ENCODE measurements at places on chromosomes 1 and 21.

DNA sequence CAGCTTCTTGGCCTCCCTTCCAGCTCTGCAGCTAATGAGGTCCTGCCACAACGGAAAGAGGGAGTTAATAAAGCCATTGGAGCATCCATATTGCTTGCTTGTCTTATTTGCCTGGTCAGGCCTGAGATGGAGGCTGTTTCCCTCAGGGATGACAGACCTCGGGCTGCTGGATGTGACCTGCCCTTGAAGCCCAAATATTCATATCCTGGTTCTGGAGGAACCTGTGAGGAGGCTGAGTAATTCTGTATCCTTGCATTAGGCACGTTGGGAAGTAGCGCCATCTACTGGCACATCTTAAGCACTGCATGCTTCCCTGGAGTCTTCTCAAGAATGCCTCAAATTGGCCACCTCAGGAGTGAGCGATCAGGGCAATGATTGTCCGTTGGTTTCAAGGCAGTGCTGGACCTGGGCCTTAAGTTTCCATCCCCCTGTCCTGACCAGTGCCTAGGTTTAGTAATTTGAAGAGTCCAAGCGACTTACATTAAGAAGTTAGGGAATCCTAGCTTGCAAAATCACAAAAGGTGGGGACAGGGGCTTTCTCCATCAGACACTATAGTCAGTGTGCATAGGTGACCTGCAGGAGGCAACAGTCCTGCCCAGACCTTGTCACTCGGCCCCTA, 13.8 kb upstream of the NASP start:
- DNase-seq = no peak

- DNase-seq = no peak
These were observed 267.0 kb downstream of the KCTD3 start for GRCh38 chr1:215833941-215834729.

DNA sequence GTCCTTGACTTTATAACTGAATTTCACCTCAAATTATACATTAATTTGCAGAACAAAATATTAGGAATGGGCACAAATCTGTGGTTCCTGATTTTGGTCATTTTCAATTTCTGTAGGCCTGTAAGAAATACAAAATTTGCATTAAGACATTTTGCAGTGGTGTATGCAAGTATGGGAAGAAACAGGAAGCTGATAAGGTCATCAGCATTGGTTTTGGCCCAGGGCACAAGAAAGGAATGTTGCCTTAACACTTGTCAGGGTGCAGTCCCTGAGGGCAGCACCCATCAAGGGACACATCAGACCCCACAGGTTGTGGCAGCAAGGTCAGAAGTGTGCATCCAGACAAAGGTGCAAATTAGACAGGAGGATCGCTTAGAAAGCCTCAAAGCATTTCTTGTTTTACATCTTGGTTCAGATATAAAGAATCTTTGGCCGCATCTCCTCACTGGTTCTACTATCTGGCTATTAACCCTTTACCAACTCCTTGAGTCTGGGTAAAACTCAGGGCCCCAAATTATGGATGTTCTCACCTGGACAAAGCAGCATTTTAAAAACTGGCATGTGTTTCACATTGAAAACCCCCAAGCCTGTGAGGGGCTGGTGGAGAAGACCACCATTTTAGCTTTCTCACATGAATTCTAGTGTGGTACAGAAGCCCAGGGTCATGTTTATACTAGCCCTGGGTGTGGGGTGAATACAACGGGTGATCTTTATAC, 182.4 kb downstream of the CDC7 start:
- no peak for DNase-seq

DNA sequence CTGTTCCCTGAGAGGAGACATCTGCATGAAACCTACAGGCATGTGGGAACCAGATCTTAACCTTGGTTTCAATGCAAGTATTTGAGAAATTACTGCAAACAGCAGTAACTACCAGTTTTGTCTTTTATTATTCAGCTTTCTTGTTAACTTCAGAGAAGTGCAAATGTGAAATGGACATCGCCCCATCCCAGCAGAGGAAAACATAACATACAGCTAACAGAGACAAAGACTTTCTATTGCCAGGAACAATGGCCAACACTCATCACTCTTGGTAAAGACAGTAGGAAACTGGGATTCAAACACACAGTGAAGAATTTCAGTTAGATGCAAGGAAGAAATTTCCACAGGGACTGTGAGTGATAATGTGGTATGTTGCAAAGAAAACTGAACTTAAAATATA, 115.1 kb downstream of the SLC30A10 start:
- no peak for DNase-seq

DNA sequence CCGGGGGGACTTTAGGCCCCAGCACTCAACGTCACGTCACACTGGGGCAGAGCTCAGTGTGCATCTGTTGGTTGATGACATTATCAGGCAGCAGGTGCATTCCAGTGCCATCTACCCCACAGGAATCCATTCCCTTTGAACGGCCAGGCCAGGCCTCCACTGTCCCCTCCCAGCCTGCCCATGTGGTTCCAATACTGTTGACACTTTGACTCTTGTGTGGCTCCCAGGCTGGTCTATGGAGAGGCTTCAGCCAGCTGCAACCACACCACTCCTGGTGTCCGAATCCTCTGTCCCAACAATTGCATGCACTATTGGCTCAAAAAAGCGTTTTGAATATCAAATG, 92.0 kb upstream of the SIM2 start:
- DNase-seq = no peak

- DNase-seq = no peak
These were observed 14.9 kb upstream of the CYB5R1 start for GRCh38 chr1:202981939-202982338.

GRCh38 chr1:25765923-25766589, 33.9 kb upstream of the SELENON start:
- no peak for DNase-seq

DNA sequence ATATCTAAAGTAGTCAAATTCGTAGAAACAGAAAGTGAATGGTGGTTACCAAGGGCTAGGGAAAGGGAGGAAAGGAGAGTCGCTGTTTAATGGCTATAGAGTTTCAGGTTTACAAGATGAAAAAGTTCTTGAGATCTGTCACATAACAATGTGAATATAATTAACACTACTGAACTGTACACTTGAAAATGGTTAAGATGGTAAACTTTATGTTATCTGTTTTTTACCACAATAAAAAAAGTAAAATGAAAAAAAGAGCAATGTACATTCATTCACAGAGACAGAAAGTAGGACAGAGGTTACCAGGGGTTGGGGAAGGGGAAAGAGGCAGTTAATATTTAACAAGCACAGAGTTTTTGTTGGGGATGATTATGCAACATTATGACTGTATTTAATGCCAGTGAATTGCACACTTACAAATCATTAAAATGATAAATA, 53.3 kb upstream of the SEC16B start:
- DNase-seq = no peak

DNA sequence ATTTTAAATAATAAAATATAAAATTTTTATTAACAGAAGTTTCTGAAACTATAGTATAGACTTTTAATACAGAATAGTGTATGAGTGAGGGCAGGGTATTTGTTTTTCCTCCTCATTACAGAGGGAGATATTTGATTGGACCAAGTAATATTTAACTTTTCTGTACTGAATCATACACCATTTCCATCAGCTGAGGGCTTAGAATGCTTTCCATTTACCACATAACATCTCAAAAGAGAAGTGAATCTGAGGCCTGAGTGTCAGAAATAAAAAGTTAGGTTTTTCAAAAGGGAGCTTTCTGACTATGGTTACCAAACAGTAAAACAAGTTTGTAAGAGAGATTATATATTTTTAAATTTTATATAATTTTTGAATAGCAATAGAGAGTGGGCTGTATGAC, 29.5 kb downstream of the TLCD4 start:
- no peak for DNase-seq

DNA sequence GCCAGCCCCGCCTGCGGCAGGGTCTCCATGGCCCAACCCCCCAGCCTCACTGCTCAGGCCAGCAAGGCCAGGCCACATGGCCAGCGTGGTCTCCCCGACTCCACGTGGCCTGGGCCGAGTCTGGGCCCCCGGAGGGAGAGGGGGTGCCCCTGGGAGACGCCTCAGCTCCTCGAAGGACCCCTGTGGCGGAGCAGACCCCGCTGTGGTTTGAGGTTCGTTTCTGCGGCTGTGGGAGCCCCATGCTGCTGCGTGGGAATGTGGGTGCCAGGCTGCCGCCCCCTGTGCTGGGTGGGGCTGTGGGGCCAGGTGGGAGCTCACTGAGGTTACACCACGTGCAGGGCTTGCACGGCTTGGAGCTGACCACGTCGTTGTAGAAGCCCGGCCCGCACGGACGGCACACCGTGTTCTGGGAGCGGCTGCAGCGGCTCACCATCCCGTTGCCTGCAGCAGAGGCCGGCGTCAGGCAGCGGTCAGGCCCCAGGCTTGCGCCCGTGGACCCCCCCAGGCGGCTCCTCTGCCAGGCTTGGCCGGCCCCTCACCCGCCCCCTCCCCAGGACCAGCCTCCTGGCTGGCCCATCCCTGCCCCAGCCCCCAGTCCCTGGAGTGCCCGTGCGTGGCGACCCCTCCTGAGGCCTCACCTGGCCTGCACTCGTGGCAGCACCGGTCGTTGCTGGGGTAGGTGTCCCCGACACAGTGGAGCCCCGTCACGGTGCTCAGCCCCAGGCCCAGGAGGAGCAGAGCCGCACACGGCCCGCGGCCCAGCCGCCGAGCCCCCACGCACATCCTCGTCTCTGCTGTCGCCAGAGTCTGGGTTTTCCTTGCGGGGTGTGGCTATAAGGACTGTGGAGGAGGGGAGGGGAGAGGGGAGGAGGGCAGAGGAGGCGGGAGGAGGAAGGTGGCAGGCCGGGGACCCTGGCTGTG, at the start of gene TNFRSF4:
Gene TNFRSF4 (minus strand): TSS at position 809 of the 921 bp plus-strand sequence. CDS start 26 bp downstream, at position 783.
- no peak for DNase-seq

- DNase-seq = peak; percentile 92
These were observed 48.4 kb upstream of the SIPA1L2 start for GRCh38 chr1:232678185-232678886.

DNA sequence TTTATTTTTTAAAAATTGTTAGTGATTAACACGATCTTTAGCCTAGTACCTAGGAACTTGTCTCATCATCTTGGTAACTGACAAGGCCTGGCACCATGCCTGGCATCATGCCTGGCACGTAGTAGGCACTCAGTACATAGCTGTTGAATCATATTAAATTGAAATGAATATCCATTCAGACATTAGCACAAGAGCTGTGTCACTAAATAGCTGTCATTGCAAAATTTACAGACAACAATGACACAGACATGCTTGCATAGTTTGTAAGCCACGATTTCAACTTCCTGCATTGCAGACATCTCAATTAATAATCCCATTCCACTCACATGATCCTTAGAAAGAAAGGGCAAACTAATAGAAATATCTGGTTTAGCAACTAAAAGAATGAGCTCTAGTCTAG, 15.4 kb upstream of the PHACTR4 start:
- DNase-seq = no peak

- DNase-seq = no peak
These were observed 101.3 kb upstream of the ACTL8 start for GRCh38 chr1:17653728-17654351.

- DNase-seq = no peak
These were observed 68.4 kb upstream of the TENT5C start for GRCh38 chr1:117537291-117537920.

DNA sequence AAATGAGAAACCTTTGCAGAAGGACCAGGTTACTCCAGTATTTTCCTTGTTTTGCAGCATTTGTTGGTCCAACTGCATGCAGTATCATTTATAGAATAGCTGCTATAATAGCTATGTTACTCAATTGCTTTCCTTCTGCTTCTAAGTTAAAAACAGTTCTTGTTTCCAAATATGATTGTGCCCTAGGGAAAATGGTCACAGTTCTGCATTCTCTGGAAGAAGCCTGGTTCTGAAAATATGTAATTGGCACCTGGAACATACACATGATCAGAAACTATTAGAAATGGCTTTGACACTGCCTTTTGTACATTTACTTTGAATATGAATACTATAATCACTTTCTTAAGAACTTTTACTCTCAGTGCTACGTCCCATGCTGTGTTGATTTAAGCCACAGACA, 33.6 kb downstream of the HENMT1 start:
- DNase-seq = no peak

- no peak for DNase-seq
These were observed 106.3 kb upstream of the CACHD1 start for GRCh38 chr1:64363616-64364015.

DNA sequence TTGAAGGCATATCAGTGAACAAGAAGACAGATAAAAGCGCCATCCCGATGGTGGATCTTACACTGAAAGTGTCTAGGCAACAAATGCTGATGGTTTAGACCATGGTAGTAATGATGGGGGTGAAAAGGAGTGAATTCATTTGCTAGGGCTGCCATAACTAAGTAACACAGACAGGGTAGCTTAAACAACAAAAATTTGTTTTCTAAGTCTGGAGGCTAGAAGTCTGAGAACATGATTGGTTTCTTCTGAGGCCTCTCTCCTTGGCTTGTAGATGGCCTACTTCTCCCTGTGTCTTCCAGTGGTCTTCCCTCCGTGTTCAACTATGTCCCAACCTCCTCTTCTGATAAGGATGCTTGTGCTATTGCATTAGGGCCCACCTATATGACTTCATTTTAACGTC, 13.4 kb upstream of the RAB3B start:
- no peak for DNase-seq

DNA sequence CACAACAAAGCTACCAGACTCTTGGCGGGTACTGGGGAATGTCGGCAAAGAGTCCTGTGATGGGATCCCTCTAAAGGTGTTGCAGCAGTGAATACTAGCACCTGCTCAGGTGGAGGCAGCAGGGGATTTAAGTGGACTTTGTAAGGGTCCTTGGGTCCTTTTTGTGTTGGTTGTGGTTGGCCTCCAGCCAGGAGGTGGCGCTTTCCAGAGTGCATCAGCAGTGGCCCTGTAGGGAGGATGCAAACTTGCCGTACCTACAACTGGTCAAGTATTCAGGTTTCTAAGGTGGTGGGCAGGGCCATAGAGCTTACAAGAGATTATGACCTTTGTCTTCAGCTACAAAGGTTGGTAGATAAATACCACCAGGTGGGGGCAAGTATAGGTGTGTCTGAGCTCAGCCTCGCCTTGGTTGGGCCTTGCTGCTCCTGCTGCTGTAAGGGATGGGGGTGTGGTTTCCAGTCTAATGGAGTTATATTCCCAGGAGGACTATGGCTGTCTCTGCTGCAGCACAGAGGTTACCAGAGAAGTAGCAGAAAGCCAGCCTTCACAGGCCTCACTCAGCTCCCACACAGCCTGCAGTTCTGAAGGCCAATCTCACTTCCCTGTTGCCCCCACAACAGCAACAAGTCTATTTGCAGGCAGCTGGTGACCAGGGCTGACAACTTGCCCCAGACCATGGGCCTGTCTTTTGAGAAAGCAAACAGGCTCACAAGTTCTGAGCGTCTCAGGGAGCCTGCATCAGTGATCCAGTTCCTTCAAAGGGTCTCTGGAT, 7.3 kb downstream of the OR2M5 start:
- DNase-seq = no peak

GRCh38 chr1:109412551-109412950, 13.7 kb downstream of the PSMA5 start:
- no peak for DNase-seq

DNA sequence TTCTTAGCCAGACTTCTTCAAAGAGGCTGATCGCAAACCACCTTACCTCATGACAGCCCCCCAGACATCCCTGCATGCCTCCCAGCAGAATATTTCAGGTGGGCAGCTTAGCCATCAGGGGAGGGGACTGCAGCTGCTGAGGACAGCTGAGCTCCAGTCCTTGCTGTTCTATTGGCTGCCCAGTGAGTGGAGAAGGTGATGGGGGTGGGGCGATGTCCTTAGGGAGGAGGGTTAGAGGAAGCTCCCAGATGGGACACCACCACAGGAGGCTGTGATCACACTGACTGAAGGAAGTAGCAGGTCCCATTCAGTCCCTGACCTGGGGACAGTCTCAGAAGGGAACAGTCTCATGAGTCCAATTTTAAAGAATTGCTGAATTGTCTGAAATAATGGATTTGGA, 38.3 kb downstream of the GJA5 start:
- no peak for DNase-seq

GRCh38 chr1:42934541-42935312, 23.9 kb downstream of the SLC2A1 start:
- DNase-seq = no peak

- no peak for DNase-seq
These were observed 29.3 kb upstream of the ACP6 start for GRCh38 chr1:147699686-147700041.

Data from NCI-H1417 treated with DMSO at 0.1 percent for 48 hours (cell line).